ENCODE measurements at places on chromosomes 1 and 21.

- no peak for DNase-seq
Observed at GRCh38 chr1:224739997-224740684, 124.0 kb downstream of the CNIH3 start.

DNA sequence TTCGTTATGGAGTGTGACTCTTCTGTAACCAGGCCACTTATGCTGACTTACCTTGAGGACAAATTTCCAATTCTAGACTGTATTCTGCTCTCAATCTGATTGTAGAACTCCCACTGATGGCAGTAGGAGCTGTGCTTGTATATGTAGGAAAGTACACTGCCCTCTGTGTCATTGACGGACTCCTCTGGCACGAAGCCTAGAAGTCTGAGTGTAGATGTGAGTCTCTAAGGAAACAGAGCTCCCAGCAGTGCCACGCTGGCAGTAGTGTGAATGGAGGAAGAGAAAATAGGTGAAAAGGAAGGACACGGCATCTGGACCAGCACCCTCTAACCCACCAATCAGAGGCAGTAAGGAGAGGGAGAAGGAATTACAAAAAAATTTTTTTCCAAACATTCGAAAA lies 130.4 kb upstream of the ADGRL2 start:
- DNase-seq, result no peak

DNA sequence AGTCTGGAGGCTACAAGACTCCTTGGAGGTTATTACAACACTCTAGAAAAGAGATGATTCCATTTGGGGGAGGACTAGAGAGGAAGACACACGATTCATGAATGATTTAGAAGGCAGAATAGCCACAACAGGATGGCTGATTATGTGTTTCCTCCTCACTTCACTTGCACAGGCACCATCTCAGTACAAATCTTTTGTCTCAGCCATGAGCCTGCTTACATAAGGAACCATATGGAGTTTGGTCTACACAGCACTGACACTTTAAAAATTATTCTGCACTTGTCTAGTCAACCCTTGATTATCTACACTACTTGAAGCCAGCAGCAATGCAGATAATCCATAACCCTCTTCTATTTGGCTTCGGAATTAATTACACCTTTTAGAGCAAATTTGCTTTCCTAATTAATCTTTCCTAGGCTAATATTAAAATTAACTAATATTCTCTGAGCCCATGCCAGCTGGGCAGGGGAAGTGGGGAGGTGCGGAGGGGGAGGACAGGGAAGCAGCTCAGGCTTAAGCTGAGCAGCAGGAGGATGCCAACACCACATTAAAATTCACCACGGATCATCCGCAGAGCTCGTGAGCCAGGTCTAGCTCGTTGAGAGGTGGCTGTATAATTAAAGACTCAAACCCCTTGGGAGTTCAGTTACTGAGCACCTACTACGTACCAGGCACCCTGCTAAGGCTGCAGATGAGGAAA lies 3.2 kb upstream of the LEMD1 start:
- no peak for DNase-seq

DNA sequence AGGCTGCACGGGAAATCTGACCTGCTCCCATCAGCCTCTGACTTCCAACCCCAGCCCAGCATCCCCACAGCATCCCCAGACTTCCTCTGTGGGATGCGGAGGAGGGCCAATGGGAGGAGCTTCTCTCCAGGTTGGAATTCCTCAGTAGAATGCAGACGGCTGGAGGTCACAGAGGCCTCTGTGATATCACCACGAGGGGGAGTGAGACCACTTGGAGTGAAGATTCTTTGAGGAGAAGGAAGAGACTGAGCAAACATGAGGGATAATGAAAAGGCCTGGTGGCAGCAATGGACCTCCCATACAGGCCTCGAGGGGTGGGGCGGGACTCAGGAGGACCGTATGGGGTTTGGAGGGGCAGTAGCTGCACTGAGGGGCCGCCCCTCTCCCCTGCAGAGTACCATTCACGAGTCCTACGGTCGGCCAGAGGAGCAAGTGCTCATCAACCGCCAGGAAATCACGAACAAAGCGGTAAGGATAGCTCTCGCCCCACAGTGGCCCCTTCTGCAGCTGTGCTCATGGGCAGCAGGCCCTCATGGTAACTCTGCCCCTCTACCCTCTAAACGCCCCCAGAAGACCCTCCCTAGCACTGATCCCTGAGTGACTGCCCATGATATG lies at the start of gene CATSPER4:
CATSPER4 (plus strand) TSS at position 230 of the 615 bp plus-strand sequence; CDS start at position 256, 26 bp downstream.
- peak; percentile 68 for DNase-seq

- DNase-seq, result no peak
Observed at GRCh38 chr1:30023339-30024022, 699.9 kb downstream of the MATN1 start.

DNA sequence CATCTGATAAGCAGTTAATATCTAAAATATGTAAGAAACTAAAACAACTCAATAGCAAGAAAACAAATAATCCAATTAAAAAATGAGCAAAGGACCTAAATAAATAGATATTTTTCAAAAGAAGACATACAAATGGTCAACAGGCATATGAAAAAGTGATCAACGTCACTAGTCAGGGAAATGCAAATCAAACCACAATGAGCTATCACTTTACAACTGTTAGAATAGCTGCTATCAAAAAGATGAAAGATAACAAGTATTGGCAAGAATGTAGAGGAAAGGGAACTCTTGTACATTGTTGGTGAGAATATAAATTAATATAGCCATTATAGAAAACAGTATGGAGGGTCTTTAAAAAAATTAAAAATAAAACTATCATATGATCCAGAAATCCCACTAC lies 40.7 kb upstream of the NEK7 start:
- DNase-seq, result no peak

- DNase-seq, result no peak
Observed at GRCh38 chr1:32073299-32074229, 825 bp downstream of the TMEM39B start.

- DNase-seq, result no peak
Observed at GRCh38 chr1:40221977-40222772, 25.6 kb upstream of the TMCO2 start.

GRCh38 chr1:204126956-204127355 lies 24.9 kb downstream of the ETNK2 start:
- no peak for DNase-seq

DNA sequence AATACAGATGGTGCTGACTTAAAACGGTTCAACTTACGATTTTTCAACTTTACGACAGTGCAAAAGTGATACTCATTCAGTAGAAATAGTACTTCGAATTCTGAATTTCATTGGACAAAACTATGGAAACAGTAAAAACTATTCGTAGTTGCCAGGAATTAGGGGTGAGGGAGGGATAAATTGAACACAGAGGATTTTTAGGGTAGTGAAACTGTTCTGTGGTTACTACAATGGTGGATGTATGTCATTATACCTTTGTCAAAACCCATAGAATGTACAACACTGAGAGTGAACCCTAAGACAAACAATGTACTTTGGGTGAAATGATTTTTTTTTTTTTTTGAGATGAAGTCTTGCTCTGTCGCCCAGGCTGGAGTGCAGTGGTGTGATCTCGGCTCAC lies 7.5 kb downstream of the DDR2 start:
- no peak for DNase-seq

DNA sequence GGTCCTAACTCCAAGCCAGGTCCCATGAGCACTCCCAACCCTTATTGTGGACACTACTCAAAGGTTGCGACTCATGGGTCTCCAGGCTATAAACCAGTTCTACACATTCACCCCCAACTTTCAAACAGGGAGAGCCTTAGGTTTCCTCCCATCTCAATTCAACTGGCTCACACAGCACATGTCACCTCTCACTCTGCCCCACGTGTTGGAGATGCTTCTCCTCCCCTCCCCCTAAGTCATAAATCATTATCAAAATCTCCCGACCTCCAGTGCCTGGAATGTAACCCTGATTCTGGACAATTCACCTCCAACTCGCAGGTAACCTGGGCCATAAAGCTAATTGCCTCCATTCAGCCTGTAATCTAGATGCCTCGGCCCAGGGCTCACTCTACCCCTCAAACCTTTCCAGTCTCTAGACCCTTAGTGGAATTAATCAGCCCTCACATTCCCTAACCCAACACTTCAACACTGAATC lies 595 bp downstream of the AK2 start:
- DNase-seq, result peak; percentile 56

GRCh38 chr1:206102292-206102936 lies 14.8 kb downstream of the AVPR1B start:
- no peak for DNase-seq

DNA sequence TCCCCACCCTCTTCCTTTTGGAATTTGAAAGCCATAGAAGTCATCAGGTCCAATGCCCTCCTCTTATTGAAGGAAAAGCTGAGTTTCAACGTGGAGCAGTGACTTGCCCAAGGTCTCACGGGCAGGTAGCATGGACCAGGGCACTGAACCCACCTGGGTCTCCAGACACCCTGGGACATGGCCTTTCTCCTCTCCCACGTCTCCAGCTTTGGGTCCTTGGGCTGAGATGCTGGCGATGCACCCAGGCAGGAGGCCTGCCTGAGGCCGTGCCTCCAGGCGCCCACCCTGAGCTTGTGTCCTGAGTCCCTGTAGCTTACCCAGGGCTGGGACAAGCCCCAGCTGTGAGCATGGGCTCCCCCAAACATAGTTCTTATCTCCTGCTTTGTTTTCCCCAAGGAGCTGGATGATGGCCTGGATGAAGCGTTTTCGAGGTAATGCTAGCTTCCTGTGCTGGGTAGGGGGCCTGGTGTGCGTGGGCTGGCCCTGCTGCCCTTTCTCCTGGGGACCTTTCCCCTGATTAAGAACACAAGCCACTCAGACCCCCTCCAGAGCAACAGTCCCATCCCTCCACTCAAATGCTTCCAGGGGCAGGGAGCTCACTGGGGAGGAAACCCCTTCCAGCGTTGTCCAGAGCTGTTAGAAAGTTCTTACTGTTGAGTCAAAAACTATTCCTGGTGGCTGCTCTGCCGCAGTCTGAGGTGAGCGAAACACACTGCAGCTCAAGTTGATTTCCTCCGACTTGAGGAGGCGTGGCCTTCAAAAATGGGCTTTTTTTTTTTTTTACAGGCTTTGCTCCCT lies 21.6 kb downstream of the LDLRAP1 start:
- DNase-seq, result no peak

Measured in Caco-2 (cell line).